ENCODE measurements at places on chromosomes 2 and 18.

GRCh38 chr2:44286884-44287638 is 11.8 kb downstream of the SLC3A1 start:
- no peak for DNase-seq

GRCh38 chr18:604771-605170 is 8.0 kb downstream of the CLUL1 start:
- no peak for DNase-seq

GRCh38 chr2:189548666-189549448 is 31.7 kb downstream of the SLC40A1 start:
- DNase-seq: no peak

GRCh38 chr2:15120631-15121030 is 440.5 kb downstream of the NBAS start:
- DNase-seq: no peak

DNA sequence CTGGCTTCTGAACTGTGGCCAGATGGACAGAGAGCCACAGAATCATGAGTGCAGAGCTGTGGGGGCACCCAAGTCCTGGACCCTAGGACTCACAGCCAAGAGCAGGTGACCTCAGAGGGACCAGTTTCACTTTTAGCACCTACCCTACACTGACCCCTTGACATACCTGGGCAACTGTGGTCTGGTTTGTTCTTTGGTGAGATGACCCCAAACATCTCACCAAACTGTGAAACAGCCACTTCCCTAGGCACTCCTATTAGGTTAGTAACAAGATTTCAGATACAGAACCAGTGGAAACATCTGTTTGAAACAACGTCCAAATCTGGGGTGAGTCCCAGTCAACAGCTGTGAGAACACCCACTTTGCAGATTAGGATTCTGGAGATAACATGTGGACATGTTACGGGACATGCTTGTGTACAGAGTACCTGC is 1.9 kb upstream of the ZFP36L2 start:
- DNase-seq: no peak

- DNase-seq: no peak
These were observed 231.7 kb downstream of the VAPA start for GRCh38 chr18:10145546-10145945.
